Stimulated activated CD8-positive, alpha-beta memory T cell treated with anti-CD3 and anti-CD28 coated beads, Interleukin-15, amount 100 ng/mL, for 48 hours (primary cell): ENCODE measurements at places on chromosomes 6 and 20.

GRCh38 chr6:321158-321438 is 28.8 kb downstream of the DUSP22 start:
- no peak for DNase-seq

DNA sequence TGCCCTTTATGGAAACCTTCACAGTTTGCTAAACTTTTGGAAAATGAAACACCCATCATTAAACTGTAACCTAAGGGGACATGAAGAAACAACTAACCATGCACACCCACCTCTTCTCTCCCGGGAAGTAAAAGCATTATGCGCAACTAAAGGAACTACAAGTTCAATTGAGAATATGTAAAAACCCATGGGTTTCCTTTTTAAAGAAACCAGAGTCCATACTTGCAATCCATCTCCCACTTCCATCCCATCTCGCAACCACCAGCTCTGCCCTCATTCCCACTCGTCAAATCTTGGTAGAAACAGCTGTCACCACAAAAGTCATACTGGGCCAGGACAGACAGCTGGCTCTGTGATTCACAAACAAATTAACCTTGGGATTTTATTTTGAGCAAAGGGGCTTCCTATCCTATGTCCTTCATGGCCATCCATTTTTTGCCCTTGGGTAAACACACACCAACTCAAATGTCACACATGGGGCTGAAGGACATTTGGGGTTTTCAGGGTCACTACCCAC is 81.5 kb downstream of the HAO1 start:
- no peak for DNase-seq

GRCh38 chr6:164502833-164503232 is 806.6 kb downstream of the C6orf118 start:
- DNase-seq = no peak

DNA sequence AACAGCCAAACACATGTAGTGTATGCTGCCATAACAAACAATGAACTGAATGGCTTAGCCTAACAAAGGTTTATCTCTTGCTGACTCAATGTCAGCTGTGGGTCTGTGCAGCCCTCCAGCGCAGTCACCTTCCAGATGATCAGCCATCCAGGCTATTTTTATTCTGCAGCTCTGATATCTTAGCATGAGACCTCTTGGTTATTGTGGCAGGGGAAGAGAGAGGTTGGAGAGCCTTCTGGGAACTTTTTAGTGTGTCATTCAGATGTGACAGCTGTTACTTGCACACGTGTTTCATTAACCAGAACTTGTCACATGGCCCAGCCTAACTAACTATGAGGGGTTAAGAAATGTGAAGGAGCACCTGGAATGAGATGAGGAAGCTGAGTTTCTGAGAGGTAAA is 202.5 kb downstream of the DHX35 start:
- DNase-seq = no peak

- no peak for DNase-seq
Measured at GRCh38 chr6:36593569-36594028, 563 bp upstream of the SRSF3 start.

DNA sequence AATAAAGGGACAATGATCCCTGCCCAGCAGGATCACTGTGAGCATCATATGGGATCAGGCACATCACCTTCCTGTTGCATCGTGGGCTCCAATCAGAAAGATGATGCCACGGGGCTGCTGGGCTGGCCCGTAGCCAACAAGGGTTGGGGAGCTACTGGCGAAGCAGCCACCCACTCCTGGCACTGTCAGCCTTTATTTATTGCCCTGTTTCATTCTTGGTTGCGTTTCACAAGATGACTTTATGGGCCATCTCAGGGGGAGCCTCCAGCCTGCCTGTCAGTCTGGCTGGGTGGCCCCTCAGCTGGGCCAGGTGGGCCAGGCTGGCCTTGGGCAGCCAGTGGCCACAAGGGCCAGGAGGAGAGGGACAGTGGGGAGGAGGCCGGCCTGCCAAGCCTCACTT is 17.3 kb downstream of the VSTM2L start:
- DNase-seq = no peak

DNA sequence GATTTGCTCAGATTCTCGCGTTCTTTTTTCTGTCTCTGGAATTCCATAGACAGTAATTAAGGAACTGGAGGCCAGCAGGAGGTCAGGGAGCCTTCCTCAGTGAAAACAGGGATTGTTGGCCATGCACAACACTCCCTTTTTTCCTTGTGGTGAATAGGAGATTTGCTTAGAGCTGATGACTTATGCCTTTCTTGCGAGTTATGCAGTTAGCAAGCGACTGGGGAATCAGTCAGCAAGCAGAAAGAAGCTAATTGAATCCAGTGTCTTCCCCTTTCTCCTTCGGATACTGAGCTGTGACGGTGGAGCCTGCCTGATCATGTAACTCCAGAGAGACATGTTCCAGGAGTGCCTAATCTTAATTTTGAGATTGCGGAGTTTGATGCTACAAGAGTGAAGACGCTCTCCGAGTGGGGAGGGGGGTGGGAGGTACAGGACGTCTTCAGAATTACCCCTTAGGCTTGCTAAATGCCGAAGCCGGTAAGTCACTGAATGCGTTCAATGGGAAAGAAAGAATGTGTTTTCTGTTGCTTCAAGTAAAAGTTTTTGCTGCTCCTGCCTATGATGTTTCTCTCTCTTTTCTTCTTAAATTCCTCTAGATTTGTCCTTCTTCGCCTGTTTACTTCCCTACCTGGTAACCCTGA is 165.9 kb downstream of the SASH1 start:
- no peak for DNase-seq

DNA sequence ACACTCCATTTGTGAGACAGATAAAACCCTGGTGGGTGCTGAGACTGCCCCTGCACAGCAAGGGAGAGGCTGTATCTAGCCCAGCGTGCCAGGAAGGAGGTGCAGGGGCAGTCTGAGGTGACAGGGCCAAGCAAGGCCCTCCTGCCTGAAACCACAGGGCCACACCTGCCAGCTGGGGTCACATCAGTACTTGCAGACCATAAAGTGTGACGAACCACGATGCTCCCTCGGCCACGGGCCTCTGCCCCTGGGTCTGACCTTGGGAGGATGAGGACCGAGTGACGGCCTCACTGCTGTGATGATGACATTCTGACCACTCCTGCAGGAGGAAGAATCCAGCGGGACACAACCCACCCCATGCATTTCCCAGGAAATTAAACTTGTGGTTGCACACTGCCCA is 75.1 kb downstream of the NINL start:
- DNase-seq = no peak

DNA sequence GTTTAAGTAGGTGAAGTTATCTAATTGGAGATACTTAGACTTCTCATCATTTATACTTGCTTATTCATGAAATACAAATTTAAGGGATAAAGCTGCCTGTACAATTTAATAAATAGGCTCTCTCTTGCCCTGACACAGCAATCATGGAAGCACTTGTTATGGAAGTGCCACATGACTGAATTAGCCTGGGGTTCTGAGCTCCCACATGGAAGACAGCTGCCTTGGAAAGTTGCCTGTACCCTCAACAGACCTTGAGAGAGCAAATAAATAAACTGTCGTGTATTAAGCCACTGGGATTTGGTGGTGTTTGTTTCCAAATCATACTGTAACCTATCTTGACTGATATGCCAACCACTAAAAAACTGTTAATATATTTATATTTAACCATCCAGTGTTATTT is 87.0 kb upstream of the RSPO3 start:
- no peak for DNase-seq

GRCh38 chr6:132865364-132865763 is 51.0 kb downstream of the RPS12 start:
- DNase-seq = no peak

- DNase-seq = no peak
Measured at GRCh38 chr20:7346562-7346961, 579.1 kb downstream of the BMP2 start.

DNA sequence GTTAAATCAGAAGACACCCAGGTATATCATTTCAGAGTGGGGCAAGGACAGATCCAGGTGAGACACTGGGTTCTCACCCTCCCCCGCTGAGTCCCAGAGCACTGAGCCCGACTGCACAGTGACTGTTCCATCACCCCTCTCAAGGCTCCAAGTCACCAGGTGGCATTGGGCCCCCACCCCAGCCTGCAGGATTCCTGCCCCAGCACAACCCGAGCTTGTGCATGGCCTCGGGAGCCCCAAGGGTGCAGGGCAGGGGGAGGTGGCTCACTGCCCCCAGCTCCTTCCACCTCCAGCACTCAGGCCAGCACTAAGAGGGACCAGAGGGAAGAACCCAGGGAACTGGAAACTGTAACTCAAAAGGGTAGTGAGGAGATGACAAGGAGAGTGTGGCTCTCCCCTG is 39.3 kb upstream of the CST5 start:
- no peak for DNase-seq

GRCh38 chr20:32482143-32482441 is 103.0 kb downstream of the NOL4L start:
- no peak for DNase-seq

DNA sequence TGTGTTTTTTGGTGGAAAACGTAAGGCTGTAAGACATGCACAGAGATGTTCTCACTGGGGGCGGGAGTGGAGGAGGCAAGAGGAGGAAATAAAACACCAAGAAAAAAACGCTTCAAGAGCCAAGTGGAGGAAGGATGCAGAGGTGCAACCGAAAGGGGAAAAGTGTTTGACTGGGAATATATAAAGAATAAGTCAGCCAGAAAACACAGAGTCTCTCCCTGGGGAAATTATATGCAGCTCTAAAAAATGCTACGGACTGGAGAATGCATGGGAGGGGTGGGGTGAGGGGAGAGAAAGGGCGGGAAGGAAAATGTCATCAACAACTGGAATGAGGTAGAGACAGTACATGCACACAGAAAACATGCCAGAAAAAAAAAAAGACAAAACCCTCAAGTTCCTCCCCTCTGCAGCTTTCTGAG is 133.5 kb downstream of the SCML4 start:
- DNase-seq = no peak

DNA sequence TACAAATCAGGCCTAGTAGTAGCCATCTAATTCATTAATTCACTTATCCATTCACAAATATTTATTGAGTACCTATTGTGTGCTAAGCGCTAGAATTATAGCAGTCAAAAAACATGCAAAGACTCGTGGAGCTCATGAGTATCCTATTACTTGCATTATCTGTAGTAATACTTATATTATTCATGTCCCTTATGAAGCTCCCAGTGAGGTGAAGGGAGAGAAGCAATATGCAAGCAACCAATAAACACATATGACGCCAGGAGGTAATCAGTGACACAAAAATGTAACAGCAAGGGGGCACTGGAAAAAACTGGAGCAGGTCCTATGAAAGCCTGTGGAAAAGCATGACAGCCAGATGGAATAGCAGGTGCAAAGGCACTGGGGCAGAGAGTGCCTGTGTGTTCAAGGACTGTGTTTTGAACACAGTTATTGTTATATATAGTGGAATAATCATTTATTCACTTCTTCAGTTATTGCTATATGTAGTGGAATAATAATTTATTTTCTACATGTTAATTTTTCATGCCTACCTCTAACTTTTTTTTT is 109.5 kb downstream of the KIF13A start:
- no peak for DNase-seq

- no peak for DNase-seq
Measured at GRCh38 chr6:165676435-165677068, 13.5 kb upstream of the PDE10A start.

DNA sequence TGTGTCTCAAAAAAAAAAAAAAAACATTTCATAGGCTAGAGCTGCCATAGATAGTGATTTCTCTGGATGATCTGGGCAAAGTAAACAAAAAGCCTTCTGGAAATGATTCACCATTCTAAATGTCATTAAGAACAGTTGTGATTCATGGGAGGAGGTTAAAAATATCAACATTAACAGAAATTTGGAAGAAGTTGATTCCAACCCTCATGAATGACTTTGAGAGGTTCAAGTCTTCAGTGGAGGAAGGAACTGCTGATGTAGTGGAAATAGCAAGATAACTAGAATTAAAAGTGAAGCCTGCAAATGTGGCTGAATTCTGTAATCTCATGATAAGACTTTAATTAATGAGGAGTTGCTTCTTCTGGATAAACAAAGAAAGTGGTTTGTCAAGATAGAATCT is 26.8 kb upstream of the MMP24 start:
- no peak for DNase-seq

- DNase-seq = no peak
Measured at GRCh38 chr6:118469468-118469867, 78.6 kb upstream of the PLN start.

DNA sequence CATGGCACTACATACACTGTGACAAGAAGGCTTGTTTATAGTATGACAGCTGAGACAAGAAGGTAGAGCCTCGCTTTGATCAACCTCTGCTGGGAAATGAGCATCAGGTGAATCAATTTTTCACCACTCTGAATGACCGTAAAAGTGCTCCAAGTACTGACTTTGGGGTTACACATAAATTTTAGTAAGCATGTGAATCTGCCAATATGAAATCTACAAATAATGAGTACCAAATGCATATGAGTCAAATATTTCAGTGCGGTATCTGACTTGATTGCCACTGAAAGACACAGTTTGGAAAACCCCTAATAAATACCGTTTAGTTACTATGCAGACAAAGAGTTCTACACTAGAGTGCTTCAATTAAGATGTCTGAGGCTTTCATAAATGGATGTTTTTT is 77.8 kb downstream of the ATG5 start:
- DNase-seq = no peak

DNA sequence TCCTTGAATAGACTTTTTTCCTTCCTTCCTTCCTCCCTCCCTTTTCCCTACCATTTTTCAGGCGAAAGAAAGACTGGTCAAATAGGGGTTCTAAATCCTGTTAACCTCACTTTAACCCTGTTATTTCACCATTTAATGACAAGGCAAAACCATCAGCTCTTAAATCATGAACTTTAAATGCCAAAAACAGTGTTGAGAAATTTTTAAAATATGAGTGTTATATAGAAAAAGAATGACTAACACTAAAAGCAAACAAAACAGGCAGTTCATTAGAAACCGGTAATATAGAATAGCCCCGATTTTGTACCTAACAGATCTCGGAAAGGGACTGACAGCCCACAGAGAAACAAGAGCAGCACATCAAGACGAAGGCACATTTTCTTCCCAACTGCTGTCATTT is 57.4 kb upstream of the CEP85L start:
- no peak for DNase-seq

DNA sequence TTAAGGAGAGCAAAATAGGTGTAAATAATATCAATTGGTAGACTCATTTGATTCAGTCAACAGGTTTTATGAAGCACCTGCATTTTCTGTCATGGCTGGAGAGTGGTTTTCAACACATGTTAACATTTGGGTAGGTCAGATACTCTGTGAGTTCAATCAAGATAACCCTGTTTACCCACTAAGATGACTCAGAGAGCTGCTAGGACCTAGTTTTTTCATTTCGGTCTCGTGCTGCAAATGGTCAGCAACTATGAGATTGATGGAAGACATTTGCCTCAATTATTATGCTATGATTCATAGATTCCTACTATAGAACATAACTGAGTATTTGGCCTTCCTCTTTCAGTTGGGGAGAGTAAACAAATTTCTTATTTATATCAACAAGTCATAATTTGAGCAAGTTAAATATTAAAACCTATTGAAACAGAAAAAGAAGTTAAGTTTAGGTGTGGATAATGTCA is 391.4 kb upstream of the CITED2 start:
- DNase-seq = no peak

- DNase-seq = no peak
Measured at GRCh38 chr6:21393441-21394165, 199.9 kb upstream of the SOX4 start.
